ENCODE measurements at places on chromosomes 5 and 9.

- no peak for DNase-seq
Measured at GRCh38 chr9:88936668-88937067, 54.6 kb upstream of the S1PR3 start.

GRCh38 chr5:10338686-10339057, 14.8 kb upstream of the MARCHF6 start:
- DNase-seq, result no peak

- DNase-seq, result no peak
Measured at GRCh38 chr5:178563621-178564020, 26.6 kb downstream of the COL23A1 start.

DNA sequence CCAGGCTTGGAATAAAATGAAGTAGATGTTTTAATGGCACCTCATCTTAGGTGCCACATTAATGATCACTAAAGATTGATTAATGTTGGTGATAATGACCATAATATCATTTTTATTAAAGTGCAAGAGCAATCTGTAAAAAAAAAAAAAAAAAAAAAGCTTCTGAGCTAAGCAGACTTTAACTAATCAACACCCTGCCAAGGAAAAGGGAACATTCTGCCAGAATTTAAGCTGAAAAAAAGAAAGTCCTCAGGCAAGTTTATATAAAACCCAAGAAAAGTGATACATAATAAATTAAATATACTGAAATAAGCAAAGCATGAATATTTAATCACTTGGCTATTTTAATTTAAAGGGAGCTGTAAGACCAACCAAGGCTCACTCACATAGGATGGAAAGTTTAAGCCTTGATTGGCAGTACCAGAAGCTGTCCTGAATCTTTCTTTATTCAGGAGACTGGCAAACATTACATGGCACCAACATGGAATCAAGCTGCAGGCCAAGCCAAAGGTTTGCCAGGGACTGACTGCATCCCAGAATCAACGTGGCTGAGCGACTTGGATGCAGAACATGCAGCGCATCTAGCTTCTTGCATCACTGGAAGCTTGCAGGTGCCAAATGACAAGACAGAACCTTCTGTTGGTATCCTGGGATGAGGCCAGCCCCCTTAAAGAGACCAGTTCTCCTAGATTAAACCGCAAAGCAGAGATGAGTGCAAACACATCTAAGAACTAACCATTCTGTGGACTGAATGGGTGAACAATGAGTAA, 413.6 kb downstream of the ENC1 start:
- no peak for DNase-seq

- DNase-seq, result no peak
Measured at GRCh38 chr9:84216151-84216550, 124.4 kb downstream of the SLC28A3 start.

- no peak for DNase-seq
Measured at GRCh38 chr5:141933151-141933550, 9.5 kb downstream of the DELE1 start.

- DNase-seq, result peak; percentile 21
Measured at GRCh38 chr5:23103566-23103965, 250.4 kb upstream of the CDH12 start.

- no peak for DNase-seq
Measured at GRCh38 chr9:76038431-76038830, 148.0 kb downstream of the PCSK5 start.

GRCh38 chr9:79116041-79116440, 455.7 kb upstream of the TLE4 start:
- DNase-seq, result peak; percentile 30

Measured in NCI-H524 (cell line).